Right lung (tissue), 10 donors: ENCODE measurements at places on chromosomes 1 and 21. TPM values are rescaled to one million over a fixed set of nuclear protein-coding genes. Genes with fewer than 3 reads are reported as not detected.

GRCh38 chr21:39385299-39386145 lies 36.6 kb upstream of the HMGN1 start:
- DNase-seq = peak; percentile 79

DNA sequence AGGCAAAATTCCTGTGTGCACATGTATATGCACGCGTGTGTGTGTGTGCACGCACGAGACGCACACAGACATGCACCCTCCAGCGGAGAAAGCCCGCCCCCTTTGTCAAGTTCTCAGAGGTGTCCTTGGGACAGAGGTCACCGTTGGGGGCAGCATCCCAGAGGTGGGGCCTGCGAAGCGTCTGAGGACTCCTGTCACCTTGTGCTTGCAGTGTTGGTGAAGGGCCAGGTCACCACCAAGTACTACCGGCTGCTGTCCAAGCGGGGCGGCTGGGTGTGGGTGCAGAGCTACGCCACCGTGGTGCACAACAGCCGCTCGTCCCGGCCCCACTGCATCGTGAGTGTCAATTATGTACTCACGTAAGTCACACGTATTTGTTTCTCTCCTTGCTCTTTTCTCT lies 42.6 kb downstream of the SIM2 start:
- no peak for DNase-seq

Gene TFB2M
- polyA plus RNA-seq = 17.2 TPM

- no peak for DNase-seq
Observed at GRCh38 chr1:16946646-16947045, 24.9 kb downstream of the CROCC start.

Gene C1orf56
- polyA plus RNA-seq = 11.6 TPM

GRCh38 chr1:51558375-51558924 lies 39.4 kb upstream of the EPS15 start:
- no peak for DNase-seq

DNA sequence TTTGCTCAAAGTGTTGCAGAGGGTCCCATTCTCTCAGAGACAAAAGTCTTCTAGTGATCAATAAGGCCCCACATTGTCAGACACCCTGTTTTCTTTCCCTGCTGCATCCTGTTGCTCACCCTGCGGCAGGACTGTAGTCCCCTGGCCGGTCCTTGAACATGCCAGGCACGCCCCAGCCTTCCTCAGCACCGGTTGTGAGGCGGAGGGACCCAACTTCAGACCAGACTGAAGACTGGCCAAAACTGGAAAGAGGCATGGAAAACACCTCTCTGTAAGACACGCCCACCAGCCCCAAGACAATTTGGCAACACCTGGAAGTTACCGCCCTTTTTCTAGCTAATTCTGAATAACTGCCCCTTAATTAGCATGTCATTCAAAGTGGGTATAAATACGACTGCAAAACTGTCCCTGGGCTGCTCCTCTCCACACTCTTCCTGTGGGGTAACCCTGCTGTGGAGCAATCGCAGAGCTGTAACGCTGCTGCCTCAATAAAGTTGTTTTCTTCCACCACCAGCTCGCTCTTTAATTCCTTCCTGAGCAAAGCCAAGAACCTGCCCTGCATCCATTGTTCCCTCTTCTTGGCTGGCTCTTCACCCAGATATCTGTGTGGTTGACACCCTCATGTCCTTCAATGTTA lies 23.8 kb downstream of the PLA2G2A start:
- DNase-seq = no peak

Gene ATP1A4
- not detected for polyA plus RNA-seq

GRCh38 chr1:21192871-21193270 lies 16.2 kb upstream of the EIF4G3 start:
- no peak for DNase-seq

DNA sequence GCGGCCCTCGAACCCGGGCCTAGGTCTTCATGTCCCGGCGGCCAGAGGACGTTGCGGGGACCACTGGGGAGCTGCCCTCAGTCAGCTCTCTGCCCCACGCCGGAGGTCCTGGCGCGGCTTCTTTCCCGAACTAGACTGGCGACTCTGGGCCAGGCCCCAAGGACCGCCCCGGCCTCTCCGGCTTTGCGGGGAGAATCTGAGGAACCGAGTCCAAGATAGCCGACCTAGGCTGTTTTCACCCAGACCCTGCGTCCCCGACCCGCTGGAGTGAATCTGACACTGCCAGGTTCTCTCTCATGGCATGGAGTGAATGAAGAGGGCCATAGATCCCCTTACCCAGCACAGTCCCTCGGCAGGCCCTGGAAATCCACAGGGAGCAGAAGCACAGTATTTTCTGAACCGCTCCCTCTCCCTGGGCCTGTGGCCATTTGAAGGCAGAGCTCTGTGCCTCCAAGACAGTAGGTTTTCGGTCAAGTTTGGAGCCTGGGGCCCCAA lies 9.9 kb upstream of the BARHL2 start:
- DNase-seq = no peak

GRCh38 chr1:204414016-204414415 lies 2.4 kb upstream of the PPP1R15B start:
- DNase-seq = no peak

Gene TNFRSF4
- 5.3 TPM for polyA plus RNA-seq

DNA sequence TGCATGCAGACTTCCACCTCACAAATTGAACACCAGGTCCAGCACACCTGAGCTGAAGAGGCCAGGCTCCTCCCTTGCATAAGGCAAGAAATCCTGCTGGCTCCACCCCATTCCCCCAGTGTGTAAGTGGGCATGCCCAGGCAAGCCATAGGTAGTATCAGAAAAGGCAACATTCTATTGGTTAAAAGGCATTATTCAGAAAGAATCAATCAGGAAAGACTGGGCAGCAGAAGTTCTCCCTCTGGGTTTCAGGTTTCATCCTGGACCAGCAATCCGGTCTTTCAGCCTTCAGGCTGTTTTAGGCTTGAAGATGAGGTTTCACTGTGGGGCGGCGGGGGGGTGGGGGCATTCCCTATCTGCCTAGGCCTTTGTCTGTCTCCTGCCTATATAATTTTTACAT lies 42.0 kb upstream of the LHX8 start:
- DNase-seq = no peak

DNA sequence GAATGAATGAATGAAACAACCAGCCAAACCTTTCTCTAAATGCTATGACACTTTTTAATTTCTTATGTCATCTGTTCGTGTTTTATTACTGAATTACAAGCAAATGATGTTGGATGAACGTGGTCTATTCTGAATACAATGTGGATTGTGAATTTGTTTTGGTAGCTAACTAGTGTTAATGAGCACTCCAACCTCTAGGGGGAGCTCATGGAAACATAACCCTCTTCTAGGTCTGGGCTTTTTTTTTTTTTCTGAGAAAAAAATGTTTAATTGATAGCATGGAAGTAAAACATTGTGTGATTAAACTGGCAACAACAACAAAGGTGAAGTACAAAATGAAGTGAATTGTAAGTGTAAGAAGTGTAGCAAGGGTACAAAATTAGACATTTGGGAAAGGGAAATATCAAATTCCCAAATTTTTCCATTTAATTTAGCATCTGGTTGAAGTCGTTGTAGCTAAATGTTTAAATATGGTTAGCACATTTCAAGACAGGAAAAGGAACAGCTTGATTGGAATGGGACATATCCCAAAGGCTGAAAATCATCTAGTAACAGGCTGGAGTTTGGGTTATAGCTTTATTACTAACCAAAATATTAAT lies 42.6 kb upstream of the PTGS2 start:
- no peak for DNase-seq

Gene ATP1B1
- polyA plus RNA-seq = 172 TPM

- DNase-seq = no peak
Observed at GRCh38 chr21:41373763-41374162, 11.9 kb downstream of the MX2 start.

- no peak for DNase-seq
Observed at GRCh38 chr1:158055854-158056253, 62.4 kb downstream of the KIRREL1 start.

GRCh38 chr21:39774227-39774626 lies 29.2 kb downstream of the IGSF5 start:
- DNase-seq = no peak

Gene OLFML2B
- 10.2 TPM for polyA plus RNA-seq

- DNase-seq = no peak
Observed at GRCh38 chr1:114033216-114033706, 54.0 kb downstream of the OLFML3 start.

DNA sequence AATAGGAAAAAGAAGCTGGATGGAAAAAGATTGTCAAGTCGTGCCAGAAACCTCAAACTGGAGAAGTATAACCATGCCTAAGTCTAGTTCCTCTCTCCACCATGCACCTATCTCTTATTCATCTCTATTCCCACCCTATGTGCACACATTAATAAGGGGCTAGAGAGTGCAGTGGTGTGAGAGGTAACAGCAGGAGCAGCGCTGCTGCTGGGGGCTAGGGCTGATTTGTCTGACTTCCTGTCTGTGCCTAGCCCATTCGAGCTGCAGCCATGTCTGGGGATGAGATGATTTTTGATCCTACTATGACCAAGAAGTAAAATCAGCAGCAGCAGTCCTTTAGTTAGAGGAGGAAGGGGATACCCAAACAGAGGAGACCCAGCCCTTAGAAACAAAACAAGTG lies 43.0 kb downstream of the TRIM33 start:
- no peak for DNase-seq

GRCh38 chr1:26689504-26689903 lies 6.3 kb upstream of the ARID1A start:
- DNase-seq = no peak

DNA sequence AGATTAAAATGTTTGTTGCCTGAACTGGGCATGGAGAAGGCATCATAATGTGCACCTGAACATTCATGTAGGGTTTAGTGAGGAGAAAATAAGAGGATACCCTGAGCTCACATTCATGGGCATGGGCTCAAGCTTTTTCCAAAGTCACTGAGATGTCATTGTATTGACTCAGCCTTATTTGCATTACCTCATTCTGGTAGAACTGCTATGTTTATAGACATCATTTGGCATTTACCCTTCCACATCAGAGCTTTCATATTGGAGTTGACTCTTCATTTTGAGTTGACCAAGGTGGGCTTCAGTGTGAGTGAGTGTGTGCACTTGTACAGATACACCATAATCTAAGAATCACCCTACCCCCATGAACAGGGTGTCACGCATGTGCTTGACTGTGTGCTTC lies 143.2 kb downstream of the PBX1 start:
- DNase-seq = no peak

- no peak for DNase-seq
Observed at GRCh38 chr1:207844371-207844770, 66.6 kb downstream of the CD34 start.

DNA sequence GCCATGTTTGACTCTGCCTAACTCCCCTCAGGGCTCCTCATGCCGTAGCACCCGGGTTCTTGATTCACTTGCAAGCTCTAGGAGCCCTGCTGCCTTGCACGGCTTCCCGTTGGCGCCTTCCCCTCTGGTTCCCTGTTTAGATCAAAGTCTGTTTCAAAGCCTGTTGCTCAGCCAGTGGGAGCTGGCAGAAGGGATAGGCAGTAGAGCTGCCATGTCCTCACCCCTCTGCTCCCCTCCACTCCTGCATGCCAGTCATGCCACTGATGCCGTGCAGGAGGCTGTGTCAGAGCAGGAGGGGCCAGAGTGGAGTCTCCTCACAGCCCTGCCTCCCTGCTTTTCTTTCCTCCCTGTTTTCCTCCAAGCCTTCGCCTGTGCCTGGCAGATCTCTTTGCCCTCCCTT lies 26.5 kb downstream of the HMGCS2 start:
- DNase-seq = no peak

- DNase-seq = no peak
Observed at GRCh38 chr1:46595127-46595526, 8.9 kb downstream of the MKNK1 start.
